ENCODE measurements at places on chromosomes 3 and 15.

GRCh38 chr15:90436952-90437351 lies 48.9 kb downstream of the IQGAP1 start:
- no peak for DNase-seq

- no peak for DNase-seq
These were observed 25.5 kb upstream of the HACD2 start for GRCh38 chr3:123610331-123610730.

DNA sequence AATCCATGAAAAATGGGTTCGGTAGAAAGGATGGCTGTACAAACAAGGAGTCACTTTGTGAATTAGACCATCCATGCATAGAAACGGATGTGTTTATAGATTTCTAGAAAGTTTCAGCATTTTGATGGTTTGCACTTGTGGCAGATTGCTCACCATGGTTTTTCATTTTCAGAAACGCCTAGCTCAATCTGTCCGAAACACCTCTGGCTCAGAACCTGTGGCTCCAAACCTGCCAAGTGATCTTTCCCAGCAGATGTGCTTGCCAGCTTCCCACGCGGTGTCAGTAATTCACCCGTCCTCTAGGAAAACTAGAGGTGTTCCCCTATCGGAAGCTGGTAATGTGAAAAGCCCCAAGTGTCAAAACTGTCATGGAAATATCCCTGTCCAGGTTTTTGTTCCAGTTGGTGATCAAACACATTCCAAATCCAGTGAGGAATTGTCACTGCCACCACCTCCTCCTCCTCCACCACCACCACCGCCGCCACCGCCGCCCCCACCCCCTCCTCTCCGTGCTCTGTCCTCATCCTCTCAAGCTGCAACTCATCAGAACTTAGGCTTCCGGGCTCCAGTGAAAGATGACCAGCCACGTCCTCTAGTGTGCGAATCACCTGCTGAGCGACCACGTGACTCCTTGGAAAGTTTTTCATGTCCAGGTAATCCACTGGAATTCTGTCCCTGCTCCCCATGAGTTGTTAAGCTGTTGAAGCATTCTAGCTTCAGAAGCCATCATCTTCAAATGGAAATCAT lies 21.2 kb downstream of the WHAMM start:
- no peak for DNase-seq

DNA sequence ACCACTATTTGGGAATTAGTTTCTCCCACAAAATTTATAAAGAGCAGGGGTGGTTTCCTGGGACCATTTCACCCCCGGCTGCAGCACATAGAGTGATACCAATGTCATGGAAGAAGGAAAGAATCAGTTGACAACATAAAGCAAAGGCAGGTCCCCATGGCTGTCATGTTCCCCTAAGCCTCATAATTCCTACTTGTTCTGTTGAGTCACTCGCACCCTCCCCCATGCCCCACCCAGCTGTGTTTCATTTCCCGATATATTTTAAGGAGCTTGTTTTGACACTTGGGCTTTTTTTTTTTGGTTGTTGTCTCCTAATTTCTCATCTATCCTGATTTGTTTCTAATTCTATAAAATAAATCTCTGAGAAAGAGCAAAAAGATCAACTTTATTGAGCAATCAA lies 24.9 kb downstream of the ERC2 start:
- DNase-seq: no peak

- no peak for DNase-seq
These were observed 59.0 kb upstream of the GSK3B start for GRCh38 chr3:120153294-120153693.

DNA sequence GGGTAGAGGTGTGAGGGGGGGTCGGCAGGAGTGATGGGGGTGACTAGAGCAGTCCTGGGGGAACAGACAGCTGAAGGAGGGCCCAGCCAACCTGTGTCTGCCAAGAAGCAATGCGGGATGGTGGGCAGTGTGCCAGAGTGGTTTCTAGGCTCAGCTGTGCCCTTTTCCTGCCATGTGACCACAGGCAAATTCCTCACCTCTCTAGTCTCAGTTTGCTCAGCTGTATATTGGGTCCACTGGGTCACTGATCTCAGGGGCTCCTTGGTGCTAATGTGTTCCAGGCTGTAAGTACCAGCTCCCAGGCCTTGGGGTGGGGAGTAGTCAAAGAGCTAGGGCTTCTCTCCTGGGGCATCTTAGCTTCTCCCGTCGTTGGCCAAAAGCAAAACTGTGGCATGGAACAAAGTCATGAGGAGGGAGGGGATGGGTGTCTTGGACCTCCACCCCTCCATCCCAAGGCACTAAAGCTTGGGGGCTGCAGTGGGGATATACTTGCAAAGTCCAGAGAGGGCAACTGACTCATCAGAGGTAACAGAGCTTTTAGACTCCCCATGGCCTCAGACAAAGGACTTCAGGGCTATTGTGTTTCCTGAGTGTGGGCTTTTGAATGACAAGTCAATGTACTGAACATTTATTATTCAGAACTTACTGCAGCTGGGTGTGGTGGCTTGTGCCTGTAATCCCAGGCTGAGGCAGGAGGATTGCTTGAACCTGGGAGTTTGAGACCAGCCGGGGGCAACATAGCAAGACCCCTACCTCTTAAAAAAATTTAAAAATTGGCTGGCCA lies 20.9 kb downstream of the SMAD6 start:
- DNase-seq: no peak

GRCh38 chr3:72748659-72749058 lies 99.6 kb downstream of the SHQ1 start:
- DNase-seq: no peak

DNA sequence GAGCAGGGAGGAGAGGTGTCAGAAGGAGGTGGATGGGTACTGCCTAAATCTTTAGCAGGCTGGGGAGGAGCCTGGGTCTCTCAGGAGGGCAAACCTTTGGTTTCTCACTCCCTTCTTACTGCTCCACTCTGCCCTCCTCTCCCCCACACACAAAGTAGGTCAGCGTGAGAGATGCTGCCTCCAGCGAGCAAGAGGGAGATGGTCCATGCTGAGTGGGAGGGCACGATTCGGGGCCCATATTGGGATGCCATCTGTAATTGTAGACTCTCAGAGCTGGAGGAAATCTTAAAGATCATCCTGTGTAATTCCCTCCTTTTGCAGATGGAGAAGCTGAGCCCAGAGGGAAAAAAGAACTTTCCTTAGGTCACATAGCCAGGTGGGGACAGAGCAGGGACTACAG lies 34.2 kb upstream of the SYN2 start:
- DNase-seq: no peak

GRCh38 chr3:186151077-186151971 lies 42.4 kb upstream of the ETV5 start:
- DNase-seq: no peak

GRCh38 chr3:150091626-150092025 lies 120.9 kb upstream of the PFN2 start:
- DNase-seq: no peak

GRCh38 chr3:191762323-191762960 lies 301.5 kb downstream of the PYDC2 start:
- DNase-seq: no peak

- no peak for DNase-seq
These were observed 21.4 kb upstream of the SRP14 start for GRCh38 chr15:40060236-40060961.

DNA sequence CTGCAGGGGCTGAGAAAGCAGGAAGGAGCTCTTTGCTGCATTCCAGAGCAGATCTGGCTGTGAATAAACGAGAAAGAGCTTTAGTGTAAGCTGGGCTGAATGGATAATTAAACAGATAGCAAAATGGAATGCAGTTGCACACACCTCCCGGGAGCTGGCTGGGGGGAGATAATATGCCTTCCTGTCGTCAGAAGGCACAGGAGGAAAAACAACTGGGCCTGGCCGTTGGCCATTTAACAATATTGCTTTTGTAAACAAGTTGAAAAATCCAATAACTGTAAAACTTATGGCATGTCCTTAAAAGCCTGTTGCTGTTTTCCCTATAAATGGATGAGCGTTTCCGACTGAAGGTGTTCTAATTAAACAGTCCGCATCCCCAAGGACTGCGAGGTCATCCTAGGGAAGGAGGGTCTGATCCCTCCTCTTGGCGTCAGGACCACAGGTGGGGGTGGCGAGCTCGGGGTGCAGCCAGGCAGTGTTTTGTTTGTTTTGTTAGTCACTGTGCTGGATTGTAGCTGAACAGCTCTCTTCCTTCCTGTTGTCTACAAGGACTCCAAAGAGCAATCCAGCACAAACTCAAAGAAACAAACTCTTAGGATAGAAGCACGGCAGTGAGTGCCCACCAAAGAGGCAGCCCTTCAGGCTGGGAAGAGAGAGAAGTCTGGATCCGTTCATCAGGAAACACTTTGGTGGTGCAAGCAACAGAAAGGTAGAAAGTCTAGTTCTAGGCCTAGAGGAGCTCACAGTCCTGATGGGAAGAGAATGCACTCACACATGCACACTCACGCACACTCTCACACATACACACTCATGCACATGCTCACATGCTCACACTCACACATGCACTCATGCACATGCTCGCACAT lies 133.4 kb upstream of the SMAD3 start:
- DNase-seq: no peak

DNA sequence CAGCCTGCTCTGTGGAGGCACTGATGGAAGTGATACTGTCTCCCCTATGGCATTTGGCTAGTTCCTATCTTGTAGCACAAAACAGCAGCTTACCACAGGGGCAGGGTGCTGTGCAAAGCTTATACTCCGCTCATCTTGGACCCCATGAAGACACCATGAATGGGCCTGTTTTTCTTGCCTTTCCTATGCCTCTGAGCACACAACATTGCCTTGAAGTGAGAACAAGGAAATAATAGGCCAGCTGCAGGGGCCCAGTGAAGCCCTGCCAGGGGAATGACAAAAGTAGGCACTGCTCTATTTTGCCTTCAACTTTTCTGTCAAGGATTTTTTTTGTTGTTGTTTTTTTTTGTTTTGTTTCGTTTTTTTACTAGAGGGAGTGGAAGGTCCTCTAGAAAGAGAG lies 110.3 kb downstream of the PDE8A start:
- no peak for DNase-seq

DNA sequence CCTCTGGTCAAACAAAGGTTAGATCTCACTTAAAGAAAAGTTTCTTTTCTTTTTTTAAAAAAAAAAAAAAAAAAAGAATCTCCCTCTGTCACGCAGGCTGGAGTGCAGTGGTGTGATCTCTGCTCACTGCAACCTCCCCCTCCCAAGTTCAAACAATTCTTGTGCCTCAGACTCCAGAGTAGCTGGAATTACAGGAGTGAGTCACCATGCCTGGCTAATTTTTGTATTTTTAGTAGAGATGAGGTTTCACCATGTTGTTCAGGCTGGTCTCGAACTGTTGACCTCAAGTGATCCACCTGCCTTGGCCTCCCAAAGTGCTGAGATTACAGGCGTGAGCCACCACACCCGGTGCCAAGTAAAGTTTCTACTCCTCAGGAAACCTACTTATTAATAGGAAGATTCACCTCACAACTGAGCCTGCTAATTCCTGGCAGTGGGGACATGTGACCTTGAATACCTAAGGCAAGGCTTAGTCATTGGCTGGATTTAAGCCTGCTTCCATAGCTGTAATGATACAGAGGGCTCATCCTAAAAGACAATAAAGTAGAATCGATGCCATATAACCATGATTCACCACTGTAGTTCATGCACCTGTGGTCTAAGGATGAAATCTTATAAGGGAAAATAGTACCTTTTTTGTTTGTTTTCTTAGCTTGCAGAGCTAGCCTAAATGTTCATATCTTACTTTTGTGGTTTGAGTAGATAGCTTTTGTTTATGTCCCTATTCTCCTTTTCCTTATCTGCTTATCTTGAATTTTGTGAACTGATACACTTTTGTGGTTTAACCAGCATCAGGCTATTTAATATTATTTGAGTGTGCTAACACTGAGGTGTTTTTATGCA lies 24.8 kb upstream of the RBMS3 start:
- DNase-seq: no peak

DNA sequence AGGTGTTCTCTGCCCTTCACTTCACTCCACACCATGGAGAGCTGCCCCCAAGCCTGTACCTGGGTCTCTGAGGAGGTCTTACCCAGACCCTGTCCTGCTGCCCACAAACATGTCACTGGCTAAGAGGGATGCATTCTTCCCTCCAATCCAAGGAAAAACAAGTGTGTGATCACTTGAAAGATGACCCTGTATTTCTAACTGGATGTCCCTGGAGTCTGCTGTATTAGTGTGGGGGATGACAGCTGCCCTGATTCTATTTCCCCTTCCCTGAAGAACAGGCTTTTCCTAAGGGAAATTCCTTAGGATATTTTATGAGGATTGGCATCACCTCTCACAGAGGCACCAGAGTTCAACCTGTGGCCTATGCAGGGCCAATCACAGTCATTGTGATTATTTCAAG lies 55.0 kb upstream of the GATA2 start:
- DNase-seq: no peak

DNA sequence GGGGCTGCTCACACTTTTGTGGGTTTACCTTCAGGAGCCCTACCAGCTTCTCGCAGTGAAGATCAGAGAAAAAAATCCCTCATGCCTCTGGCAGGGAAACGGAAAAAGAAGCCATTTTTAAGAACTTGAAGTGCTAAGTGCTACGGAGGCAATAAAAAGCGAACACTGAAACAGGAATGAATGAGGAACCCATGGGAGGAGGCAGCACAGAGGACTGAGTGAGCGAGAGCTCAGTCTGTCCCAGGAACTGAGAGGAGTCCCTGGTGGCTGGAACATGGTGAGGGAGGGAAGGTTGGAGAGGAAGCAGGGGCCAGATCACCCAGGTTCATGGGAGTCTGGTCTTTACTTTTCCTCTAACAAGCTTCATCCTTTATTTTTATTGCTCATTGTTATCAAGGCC lies 228.1 kb upstream of the PROK2 start:
- no peak for DNase-seq

DNA sequence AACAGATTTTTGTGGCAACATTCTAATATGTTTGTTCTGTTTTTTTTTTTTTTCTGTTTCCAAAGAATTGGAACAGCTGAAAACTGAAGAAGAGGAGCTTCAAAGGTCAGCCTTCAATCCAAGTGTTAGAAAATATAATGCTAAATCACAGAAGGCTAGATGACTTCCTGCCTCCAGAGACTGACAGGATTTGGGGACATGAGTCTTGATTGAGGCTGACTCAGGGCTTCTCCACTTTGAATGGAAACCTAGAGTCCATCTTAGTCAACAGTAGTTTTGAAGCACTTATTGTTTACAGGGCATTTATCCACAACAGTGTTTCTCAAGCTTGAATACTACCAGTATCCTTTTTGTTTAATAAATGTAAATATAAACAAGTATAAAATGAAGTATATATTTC lies 44.5 kb upstream of the RAD51 start:
- no peak for DNase-seq

DNA sequence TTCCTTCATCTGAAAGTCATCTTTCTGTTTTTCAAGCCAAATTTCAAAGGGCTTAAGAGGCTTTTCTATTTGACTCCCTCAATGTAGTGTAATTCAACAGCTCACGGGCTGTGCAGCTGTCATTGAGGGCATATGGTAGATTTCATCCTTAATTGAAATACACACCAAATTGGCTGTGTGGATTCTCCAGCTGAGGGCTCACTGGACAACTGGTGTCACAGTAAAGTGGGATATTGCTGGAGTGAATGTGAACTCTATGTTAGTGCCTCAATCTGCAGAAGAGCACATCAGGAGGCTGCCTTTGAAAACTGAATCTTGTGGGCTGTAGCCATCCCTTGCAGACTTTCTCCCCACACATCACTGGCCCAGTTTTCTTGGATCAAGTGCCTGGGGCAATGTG lies 120.1 kb downstream of the GALK2 start:
- no peak for DNase-seq

GRCh38 chr3:40852712-40853111 lies 328.0 kb downstream of the ZNF621 start:
- DNase-seq: no peak

GRCh38 chr3:57434041-57434440 lies 110.1 kb downstream of the DNAH12 start:
- no peak for DNase-seq

GRCh38 chr3:57815036-57815435 lies 58.9 kb downstream of the SLMAP start:
- peak; percentile 26 for DNase-seq

- no peak for DNase-seq
These were observed 27.7 kb upstream of the SLC4A7 start for GRCh38 chr3:27511724-27512422.

All from CD8-positive, alpha-beta memory T cell (primary cell).